Naive thymus-derived CD8-positive, alpha-beta T cell (primary cell): ENCODE measurements at places on chromosomes 11 and 22.
A peak's percentile ranks its signal among the peaks of the same experiment; 100 is the strongest.

DNA sequence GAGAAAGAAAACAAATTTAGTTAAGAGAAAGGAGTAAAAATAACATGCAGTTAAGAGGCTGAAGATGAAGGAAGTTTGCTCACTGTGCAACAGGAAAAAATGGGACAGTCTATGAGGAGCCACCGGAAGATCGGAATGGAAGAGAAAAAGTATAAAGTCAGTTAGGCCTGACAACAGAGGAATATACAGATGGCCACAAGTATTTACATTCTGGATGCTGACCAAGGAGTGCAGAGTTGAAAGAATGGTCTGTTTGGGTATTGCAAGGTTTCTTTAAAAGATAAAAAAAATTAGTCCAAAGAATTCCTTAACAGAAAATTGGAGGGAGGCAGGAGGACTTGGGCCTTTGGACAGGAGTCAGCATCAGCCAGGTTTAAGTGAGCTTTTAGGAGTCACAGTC, 37.5 kb downstream of the RBFOX2 start:
- DNase-seq, result no peak

DNA sequence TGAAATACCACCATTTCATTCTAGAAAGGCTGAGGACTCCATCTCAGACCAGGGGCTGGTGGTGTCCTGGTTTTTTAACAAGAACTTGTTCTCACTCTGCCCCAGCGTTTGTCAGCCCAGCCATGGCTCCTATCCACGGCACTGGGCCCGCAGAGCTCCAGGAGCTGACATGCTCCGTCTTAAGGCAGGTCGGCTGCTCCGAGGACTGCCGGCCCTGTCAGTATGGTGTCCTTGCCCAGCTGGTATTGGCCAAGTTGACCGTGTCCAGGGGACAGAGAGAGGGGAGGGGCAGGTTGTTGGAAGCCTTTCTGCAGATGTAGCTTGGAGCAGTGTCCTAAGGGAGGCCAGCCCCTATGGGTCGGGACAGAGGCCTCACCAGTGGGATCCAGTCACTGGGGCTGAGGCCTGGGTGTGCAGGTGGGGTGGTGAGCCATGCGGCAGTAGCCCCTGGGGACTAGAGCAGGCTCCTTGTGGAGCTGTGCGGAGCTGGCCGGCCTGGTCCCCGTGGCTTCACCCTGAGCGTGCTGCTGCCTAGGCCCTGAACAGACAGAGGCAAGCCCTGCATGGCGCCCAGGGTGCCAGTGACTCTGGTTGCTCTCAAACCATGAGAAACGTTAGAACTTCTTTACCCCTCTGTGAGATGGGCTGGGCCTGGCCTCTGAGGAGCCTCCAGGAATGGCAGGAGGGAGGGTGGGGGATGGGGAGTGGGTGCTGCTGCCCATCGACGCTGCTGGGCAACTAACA, 39.9 kb upstream of the KCNQ1OT1 start:
- no peak for DNase-seq

DNA sequence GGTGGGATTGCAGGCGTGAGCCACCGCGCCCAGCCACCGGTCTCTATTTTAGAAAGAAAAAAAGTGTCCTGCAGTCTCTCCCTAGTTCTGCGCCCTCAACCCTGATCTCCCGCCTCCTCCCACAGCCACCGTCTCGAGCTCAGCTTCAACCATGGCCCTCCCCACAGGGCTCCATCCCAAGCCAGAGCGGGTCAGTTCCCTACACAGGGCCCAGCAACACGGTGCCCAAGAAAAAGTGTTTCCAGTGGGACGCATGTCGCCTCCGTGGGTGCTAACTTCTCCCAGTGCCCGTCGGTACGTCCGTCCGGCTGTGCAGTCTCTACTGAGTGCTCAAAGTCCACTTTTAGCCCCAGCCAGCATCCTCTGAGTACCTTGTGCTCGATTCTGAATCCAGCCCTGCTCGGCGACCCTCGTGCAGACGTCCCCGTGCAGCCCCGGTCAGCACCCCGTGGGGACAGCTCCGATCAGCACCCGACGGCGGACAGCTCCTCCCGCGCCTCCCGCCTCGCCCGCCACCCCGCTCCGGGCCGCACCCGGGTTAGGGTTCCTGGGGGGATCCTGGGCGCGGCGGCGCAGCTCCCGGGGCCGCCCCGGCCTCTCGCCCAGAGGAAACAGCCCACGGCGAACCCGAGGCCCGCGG, 657 bp upstream of the MAPK8IP2 start:
- peak; percentile 79 for DNase-seq

- no peak for DNase-seq
Measured at GRCh38 chr11:35826949-35827348, 116.9 kb upstream of the LDLRAD3 start.

DNA sequence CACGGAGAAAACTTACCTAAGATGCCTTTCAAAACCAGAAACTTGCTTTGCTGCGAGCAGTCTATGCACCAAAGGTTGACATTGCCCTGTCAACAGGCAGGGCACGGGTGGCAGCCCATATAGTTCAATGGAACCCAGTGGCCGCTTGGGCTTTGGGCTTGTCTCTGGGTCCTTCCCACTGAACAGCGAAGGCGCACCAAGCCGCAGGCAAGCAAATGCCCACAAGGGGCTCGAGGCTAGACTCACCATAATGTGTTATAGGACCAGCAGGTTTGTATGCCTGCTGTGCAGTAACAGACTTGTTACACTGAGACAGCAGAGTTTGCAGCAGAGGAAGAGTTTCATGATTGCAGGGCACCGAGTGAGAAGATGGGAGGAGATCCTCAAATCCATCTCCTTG, 20.3 kb downstream of the CLDN5 start:
- DNase-seq, result no peak

DNA sequence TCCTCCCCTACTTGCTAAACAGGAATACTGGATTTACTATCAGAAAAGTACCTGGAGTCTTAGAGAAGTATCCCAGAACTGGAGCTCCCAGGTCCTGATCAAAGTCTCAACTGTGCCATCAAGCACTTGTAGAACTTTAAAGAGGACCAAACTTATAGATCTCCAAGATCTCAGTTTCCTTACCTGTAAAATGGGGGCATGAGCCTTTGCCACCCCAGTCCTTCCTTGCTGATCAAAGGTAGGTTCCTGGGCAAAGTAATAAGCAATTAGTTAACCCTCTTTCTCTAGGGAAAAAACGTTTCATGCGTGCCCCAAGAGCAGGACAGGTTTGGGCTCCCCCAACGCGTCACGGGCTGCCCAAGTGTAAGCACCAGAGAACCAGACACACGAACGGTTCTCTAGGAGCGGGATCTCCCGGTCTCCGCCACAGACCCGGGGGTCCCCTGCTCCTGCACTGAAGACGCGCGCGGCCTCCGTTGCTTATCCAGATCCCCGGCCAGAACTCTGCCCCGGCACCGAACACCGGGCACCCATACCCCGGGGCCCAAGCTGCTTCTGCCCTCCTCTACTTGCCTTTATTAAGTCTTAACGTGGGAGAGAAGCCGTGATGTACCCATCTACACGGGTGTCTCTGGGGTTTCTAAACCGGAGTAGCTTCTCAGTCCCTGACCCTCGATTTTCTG, 505 bp downstream of the ZNF214 start:
- DNase-seq, result no peak

DNA sequence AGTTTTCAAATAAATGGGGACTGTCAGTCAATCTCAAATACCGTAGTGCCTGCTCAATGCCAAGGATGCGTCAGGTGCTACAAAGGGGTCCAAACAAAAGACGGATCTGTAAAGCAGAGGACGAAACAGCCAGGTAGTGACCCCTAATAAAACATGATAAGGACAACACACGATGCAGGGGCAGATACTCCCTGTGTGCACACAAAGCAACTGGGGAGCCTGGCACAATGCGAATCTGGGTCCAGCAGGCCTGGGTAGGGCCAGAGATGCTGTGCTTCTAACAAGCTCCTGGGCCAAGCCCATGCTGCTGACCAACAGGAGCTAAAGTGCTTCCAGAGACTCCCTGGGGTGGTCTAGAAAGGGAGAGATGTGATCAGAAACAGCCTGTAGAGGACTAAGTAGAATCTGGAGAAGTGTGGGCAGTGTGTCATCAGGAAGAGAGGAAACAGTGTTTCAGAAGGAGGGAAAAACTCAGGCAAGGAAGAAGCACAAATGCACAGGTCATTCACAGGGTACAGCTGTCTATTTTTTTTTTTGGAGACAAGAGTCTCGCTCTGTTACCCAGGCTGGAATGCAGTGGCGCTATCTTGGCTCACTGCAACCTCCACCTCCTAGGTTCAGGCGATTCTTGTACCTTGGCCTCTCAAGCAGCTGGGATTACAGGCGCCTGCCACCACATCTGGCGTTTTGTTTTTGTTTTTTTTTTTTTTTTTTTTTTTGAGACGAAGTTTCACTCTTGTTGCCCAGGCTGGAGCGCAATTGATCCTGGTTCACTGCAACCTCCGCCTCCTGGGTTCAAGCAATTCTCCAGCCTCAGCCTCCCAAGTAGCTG, 74.5 kb downstream of the MICAL3 start:
- DNase-seq, result no peak

- DNase-seq, result no peak
Measured at GRCh38 chr11:98589967-98590366, 430.8 kb upstream of the CNTN5 start.

- no peak for DNase-seq
Measured at GRCh38 chr11:69080257-69080995, 31.7 kb downstream of the TPCN2 start.

GRCh38 chr11:65492637-65493366, 6.0 kb upstream of the MALAT1 start:
- DNase-seq, result no peak

DNA sequence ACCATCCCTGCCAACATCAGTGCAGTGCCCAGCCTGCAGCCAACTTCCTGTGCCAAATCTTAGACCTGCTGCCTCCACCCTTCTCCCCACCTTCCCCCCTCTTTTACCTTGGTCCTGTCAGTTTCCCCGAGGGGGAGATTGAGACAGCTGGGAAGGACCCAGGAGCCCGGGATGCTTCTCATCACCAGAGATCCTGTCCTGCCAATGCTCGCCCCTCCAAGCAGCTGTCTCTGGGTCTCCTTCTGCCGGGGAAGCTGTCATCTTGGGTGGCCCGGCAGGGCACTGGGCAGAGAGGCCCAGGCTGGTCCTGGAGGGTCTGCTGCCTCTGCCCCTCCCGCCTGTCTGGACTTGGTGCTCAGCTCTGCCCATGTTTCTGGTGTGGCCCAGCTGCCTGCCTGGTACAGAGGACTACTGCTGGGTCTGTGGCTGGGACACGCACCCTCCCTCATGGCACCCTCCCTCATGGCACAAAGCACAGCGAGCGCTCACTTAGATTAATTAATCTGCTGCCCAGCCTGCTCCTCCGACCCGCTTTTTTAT, 60.4 kb upstream of the THY1 start:
- no peak for DNase-seq

DNA sequence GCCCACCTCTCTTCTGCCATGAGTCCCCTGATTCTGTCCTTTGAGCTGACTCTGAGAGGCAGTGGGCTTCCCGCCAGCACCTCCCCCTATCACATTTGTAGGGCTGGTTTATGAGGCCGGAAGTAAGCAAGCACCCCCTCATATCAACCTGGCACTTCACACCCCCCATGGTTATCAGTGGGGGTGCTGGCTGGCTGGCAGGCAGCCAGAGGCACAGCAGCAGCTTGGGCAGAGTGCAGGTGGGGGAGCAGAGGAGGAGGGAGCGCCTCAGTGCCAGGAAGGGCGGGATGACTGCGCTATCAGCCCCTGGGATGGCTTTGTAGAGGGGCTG, 22.9 kb upstream of the CHRM4 start:
- peak; percentile 48 for DNase-seq

- no peak for DNase-seq
Measured at GRCh38 chr11:57180081-57180561, 1.6 kb upstream of the LRRC55 start.

DNA sequence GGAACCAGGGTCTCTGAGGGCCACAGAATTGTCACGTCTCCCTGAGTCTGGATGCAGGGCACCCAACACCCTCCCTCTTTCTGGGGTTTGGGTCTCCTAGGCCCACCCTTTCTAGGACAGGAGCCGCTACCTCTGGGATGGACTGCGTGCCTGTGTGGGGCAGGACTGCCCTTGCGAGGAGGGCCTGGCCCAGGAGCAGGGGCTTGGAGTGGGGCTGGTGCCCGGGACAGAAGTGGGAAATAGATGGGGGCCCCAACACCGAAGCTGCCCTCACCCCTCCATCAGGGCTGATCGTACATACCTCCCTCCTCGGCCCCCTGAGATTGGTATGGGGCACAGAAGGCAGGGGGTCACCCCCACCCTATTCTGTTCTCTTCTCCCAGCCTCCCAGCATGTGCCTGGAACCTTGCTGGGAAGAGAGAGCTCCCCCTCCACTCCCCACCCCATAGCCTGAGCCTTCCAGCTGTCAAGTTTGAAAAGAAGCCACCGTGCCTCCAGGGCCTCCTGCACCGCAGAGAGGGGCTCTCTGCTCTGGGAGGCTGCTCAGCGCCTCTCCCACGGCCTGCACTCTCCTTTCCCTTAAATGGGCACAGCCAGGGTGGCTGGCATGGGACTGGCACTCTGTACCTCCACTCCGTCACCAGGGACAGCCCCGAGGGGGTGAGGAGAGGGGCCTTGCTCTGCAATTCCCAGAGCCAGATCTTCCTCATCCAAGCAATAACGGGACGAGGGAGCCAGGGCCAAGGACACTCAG, 1.8 kb downstream of the LRRC10B start:
- DNase-seq, result no peak

DNA sequence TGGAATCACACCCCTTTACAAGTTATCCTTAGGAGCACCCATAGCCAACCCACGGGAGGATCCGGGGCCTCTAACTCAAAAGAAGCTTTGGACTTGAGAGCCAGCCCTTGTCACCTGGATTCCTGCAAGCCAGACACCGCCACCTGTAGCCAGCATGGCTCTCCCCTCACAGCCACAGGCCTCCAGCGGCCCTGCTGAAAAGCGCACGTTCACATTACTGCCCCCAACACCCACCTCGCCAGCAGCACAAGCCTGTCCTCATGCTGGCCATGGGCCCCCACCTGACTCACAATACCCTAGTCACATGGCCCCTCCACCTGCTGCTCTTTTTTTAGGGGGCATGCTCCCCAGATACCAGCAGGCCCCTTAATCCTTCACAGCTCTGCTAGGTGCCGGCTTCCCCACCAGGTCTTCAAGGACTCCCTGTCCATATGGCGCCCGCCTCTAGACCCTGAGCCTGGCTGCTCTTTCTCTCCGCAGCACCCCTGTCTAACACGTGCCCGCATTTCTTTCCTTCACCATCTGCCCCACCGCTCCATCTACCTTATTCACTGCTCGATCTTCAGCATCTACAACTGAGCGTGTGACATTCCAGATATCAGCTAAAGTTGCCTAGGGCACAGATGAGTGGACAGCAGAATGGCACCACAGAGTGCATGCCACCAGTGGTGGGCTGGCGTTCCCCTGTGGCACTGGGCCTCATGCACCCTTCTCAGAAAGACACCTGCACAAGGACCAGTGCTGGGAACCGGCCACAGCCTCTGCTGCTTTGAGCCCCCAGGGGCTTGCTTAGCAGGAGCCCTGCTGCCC, 6.6 kb downstream of the CARS1 start:
- DNase-seq, result no peak

DNA sequence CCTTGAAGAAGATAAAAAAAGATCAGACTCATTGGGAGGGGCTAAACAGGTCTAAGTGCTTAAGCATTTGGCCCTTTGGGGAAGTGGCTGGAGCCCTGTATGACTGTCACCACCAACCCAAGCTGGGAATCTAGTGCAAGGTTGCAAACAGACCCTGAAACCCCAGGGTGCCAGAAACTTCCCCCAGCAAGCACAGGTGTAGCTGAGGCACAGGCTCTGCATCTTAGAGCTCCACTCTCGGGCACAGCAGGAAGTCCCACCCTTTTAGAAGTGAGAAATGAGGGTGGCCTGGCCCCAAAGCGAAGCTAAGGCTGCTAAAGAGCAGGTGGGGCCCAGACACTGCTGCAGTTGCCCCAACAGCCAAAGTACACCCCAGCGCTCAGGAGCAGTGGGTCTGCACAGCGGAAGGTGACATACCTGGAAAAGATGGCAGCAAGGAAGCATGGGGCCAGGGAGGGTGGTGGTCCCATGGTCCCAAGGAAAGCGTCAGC, 5.8 kb upstream of the KDM2A start:
- peak; percentile 45 for DNase-seq
